Stimulated activated CD8-positive, alpha-beta memory T cell treated with anti-CD3 and anti-CD28 coated beads, Interleukin-4, amount 100 ng/mL, for 4 hours (primary cell): ENCODE measurements at places on chromosomes 6 and 20.

- no peak for DNase-seq
Measured at GRCh38 chr6:42526616-42527015, 37.2 kb upstream of the UBR2 start.

DNA sequence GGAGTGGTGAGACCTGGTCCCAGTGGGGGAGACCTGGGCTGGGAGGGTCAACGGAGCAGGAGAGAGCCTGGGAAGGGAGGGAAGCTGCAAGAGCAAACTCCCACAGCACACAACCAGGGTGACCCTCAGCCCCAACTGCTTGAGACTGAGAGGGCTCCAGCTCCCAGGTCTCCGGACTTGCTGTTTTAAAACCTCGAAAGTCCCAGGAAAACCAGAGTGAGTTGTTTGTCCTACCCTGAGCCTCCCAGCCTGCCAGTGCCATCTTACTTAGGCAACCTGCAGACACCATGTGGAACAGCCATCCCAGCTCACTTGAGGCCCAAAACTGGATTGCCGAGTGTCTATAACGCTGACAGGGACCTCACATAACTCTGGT, 4.8 kb upstream of the NTSR1 start:
- DNase-seq, result no peak

GRCh38 chr6:70180901-70181599, 121.8 kb downstream of the COL9A1 start:
- DNase-seq, result no peak

DNA sequence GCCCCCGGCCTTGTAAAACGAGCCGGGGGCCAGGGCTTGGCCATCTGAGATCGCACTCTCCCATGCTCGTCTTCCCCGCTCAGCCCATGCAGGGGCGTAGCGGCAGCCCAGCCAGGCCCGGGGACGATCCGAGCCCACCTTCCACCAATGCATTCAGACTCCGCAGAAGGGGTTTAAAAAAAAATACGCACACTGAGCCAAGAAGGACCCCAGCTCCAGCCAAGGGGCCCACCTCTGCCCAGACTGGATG, 320 bp downstream of the GSTA4 start:
- DNase-seq, result no peak

GRCh38 chr6:3454273-3455010, 2.4 kb downstream of the SLC22A23 start:
- no peak for DNase-seq

GRCh38 chr6:163738725-163739407, 324.3 kb downstream of the QKI start:
- no peak for DNase-seq

DNA sequence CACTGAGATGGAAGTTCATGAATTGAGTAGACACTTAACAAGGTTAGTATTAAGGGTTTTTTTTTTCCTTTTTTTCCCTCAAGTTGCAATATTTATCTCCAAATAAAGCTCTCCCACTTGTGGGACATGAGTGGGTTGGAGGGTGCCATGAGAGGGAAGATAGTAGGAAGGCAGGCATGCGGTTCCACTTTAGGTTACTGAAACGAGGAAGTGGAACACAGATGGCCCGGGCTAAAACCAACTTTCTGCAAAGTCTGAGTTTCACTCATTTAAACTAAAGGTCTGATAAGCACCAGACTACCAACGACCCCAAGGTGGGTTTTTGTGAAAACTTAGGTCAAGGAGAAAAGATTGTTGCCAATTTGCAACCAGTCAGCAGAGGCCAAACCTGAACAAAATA, 42.2 kb downstream of the TBC1D7 start:
- no peak for DNase-seq

DNA sequence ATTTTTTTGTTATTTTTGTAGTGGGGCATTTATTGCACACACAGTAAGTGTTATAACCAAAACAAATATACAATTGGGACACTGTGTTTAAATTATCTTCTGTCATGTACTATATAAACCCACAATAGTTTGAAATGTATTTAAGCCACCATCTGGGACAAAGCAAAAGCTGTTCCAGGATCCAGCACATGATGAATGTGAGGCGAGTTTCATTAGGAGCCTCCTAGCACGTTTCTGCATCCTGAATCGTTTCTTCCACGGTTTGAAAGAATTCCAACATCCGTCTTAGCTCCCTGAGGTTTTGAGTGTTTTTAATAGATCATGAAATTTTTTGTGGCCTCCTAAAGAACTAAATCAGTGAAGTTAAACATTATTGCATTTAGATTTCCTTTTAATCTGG, 65.8 kb downstream of the EYA4 start:
- no peak for DNase-seq

DNA sequence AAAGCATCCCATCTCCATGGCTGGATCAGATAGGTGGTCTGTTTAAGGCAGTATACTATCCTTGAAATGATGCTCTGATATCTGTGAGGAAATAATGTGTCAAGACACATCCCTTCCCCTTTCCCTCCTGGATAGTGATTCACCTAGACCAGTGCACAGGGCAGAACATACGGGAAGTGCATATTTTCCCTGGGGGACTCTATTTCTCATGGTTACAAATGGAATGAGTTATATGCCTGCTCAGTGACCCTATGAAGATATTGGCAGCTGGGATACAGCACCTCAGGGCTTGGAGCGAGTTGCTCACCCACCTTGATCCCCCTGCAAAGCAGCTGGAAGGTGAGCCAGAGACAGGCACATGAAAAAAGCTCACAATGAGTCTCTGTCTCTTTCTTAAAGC, 67.5 kb upstream of the PRL start:
- DNase-seq, result no peak

DNA sequence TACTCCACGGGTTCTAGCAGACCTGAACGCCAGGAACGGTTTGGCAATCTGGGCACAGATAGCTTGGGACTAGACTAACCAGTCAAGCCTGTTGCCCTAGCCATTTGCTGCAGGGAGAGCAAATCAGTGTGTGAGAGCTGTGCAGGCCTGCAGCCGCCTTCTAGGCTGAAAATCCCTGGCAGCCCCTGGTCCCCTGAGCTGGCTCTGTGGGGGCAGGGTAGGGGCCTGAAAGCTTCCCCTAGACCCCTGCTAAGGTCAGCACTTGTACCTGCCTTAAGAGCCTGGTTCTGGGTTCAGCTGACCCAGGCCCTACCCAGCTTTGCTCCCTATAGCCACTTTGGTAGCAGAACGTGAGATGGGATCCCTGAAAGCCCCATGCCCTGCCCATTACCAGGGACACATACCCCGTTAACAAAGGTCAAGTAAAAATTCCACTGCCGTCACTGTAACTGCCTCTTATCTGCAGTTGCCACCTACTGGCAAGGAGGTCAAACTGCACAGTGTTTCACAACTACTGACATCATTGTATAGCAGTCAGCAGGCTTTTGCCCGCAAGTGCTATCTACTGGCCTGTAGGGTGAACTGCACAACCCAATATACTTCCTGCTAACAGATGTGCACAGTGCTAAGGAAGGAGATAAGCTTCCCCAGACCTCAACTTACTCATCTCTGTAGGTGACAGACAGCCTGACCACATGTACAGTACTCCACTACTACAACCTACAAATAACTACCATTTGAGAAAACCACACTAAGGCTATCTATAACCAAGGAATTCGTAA, 95.1 kb upstream of the OLIG3 start:
- DNase-seq, result peak; percentile 10

GRCh38 chr6:159083146-159083545, 38.4 kb upstream of the TAGAP start:
- no peak for DNase-seq

DNA sequence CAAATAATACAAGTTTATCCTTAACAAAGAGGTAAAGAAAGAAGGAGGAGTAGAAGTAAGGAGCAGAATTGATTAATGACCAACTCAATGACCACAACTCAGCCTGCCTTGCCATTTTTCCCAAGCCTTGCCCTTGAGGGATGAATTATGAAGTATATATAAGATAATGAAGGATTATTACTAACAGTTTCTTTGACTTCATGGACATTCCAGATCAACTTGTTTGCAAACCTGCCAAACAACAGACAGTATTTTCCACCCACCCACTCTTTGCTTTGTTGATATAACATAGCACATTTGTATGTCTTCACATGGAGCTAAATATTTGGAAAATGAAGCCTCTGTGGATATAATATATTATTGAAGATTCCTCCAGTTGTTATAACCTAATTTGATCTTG, 9.9 kb upstream of the C6orf141 start:
- no peak for DNase-seq
